Left lobe of liver (tissue), 2 donors: ENCODE measurements at places on chromosomes 3 and 15.

DNA sequence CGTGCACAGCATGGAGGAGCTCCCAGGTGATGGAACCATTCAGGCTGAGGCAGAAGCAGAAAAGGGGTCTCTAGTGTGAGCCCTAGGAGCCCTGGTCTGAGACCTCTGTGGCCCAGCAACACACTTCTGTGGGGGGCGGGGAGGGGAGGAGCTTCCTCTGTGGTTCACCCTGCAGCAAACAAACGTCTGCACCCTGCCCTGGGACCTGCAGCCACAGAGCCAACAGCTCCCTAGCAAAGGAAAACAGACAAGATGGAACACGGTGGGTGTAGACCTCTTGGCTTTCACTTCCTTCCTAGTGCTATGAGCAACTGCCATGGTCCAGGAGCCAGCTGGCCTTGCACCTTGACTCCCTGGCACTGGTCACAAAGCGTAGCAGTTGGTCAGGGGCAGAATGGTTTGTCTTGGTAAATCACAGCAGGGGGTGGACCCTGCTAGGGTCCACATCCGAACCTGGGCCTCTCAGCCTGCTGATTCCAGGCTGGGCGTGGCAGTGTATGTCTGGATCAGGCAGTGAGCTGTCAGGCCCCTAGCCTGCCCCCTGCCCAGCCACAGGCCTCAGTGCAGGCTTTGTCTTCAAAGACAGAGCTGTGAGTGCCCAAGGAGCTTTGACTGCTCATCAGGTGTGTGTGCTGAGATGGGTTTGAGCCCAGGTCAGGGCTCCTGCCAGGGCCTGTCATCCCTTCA lies 6.7 kb downstream of the AMIGO3 start:
- DNase-seq, result peak; percentile 45

DNA sequence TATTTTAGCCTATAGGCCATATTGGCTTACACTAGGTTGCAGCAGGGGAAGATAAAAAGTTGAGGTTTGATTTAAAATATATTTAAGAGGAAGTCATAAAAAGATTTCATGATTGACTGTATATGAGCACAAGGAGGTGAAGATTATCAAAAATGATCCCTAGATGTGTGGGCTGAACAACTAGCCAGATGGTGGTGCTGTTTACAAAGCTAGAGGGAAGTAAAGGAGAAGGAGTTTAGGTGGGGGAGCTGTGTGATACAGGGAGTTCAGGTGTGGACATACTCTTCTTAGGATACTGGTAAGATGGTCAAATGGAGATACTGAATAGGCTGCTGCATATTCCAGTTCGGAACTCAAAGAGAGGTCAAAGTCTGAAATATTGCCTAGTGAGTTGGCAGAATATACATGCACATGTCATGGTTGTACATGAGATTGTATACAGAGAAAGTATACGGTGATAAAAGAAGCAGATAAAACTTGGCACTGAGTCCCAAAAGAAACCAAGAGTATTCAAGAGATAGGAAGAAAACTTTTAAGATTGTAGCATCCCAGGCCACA lies 727.8 kb downstream of the NLGN1 start:
- no peak for DNase-seq

DNA sequence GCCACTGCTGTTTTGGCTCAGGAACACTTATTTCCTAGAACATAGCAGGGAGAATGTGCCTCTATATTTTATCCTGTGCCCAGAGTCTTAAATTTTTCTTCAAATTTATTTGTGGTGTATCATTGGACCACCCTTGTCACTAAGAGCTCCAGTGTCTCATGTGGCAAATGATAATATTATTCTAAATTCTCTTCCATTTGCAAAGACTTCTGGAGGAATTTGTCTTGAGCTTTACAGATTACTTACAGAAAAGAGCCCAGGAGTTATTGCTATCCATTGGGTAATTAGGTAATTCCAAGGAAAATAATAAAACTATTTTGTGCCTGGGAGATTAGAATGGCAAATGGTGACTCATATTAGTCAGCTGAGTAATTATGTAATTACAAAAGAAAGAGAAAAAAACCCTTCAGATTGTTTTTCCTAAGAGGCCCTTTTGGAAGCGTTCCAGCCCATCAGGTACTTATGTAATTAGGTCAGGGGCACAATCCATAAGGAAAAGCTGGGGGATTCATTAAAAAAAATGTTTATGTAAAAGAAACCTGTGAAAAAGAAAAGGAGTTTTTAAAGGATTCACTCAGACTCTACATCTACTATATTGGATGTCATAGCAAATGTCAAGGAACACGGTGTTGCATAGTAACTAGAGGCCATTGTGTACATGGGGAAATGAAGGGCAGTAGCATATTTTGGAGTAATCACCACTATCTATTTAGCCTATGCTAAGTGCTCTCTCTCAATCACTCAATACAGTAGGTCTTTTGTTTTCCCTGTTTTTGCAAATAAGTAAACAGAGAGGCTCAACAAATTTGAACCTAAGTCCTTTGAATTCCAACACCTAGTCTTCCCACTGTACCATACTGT lies 380.9 kb upstream of the RARB start:
- DNase-seq, result no peak

DNA sequence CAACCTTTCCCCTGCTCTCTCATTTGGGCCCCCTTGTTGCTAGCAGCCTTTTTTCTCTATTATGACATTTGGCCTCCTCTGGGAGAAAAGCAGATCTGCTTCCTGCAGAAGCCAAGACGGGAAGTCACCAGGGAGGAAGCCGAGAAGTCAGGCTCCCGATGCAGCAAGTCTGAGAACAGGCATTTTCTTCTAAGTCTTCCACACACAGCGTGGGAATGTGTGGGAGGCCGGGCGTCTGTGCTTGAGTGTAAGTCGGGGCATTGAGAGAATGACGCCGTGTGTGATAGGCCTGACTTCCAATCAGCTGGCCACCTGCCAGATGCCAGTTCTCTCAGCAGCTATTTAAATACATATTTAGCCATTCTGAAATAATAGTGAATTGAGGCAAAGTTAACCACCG lies 75.8 kb upstream of the FAM98B start:
- no peak for DNase-seq

- DNase-seq, result no peak
Observed at GRCh38 chr3:16311960-16312451, 47.0 kb downstream of the OXNAD1 start.

DNA sequence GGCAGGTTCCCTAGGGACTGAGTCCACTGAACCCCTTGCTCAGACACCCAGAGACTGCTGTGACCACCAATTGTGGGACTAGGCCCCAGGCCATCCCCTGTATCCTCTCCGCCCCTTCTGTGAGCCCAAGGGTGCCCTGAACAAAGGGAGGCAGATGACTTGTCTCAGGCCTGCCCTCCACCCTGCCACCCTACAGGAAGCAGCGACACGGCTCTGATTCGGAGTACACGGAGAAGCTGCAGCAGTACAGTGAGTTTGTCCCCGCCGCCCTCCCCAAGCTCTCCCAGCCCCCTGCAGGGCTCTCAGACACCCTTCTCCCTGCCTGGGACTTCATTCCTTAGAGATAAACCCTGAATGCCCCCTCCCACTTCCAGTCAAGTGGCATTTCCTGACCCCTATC lies 16.6 kb downstream of the EPHB3 start:
- DNase-seq, result no peak

DNA sequence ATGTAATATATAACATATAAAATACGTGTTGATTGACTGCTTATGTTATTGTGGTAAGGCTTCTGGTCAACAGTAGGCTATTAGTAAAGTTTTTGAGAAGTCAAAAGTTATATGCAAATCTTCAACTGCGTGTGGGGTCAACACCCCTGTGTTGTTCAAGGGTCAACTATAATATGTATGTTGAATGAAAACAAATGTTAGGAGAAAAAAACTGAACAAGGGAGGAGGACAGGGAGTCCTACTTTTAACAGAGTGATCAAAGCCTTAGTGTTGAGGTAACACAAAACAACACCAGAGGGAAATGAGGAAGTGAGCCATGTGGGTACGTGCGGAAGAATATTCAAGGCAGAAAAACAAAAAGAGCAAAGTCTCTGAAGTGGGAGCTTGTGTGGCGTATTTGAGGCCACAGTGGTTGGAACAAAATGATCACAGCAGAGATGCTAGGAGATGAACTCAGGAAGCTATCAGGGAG lies 62.5 kb downstream of the SFMBT1 start:
- DNase-seq, result no peak

DNA sequence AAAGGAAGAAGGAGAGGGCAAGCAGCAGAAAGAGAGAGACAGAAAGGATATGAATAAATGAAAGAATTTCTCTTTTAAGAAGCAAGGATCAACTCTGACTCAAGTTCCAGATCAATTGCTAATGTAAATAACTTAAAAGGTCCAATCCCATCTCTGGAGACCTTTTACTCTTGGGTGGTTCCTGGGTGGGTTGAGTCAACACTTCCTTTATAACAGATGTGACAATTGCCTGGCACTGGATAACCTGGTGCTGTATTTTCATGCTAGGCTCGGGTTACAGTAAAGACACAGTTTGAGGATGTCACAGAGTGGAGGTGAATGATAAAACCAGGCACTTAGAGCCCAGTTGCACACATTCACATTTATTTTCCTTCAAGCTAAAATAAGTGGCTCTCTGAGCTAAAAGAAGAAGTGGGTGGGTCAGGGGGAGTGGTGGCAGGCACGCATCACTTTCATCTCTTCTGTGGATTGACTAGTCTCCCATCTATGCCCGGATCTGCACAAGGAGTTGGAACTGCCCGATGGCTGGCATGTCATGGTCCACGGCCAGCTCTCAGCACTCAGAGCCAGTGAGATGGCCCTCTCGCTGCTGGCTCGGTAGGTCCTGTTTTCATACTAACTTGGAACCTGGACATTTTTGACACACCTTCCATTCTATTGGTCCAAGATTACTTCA lies 465.8 kb downstream of the FOXP1 start:
- DNase-seq, result no peak

DNA sequence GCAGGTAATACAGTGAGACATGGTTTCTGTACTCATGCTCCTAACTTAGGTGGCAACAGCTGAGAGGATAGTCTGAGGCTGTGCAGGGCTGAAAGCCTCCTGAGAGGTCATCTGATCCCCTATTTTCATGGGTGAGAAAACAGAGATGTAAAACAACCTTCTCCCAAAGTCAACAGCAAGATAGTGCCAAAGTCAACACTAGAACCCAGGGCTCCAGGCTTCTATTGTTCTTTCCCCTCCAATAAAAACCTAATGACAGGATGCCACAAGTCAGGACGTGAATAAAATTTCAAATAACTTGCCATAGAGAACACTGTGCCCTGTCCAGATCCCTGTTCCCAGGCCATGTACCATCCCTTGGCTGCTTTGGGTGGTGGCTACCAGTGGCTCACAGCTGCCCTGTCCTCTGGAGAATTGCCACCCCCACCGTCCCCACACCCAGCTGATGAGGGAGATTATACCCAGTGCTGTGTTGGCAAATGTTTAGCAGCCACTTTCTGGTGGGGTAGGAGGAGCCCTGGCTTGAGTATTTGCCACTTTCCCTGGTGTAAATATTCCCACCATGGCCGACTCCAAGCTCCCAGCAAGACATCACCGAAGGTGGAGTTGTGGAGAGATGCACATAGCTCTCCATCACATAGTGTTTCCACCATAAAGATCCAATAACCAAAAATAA lies 54.8 kb downstream of the SRGAP3 start:
- no peak for DNase-seq

GRCh38 chr15:25345943-25346342 lies 92.9 kb downstream of the UBE3A start:
- no peak for DNase-seq

GRCh38 chr3:116083683-116084082 lies 361.6 kb downstream of the LSAMP start:
- DNase-seq, result no peak

GRCh38 chr15:31360158-31360561 lies 33.5 kb downstream of the KLF13 start:
- no peak for DNase-seq

- DNase-seq, result peak; percentile 60
Observed at GRCh38 chr3:38137615-38138348, 679 bp upstream of the MYD88 start.

- no peak for DNase-seq
Observed at GRCh38 chr15:80831606-80832224, 52.5 kb downstream of the CEMIP start.

- DNase-seq, result no peak
Observed at GRCh38 chr15:98281130-98281529, 320.6 kb downstream of the ARRDC4 start.

- DNase-seq, result no peak
Observed at GRCh38 chr15:90822204-90822955, 46.0 kb upstream of the FURIN start.

DNA sequence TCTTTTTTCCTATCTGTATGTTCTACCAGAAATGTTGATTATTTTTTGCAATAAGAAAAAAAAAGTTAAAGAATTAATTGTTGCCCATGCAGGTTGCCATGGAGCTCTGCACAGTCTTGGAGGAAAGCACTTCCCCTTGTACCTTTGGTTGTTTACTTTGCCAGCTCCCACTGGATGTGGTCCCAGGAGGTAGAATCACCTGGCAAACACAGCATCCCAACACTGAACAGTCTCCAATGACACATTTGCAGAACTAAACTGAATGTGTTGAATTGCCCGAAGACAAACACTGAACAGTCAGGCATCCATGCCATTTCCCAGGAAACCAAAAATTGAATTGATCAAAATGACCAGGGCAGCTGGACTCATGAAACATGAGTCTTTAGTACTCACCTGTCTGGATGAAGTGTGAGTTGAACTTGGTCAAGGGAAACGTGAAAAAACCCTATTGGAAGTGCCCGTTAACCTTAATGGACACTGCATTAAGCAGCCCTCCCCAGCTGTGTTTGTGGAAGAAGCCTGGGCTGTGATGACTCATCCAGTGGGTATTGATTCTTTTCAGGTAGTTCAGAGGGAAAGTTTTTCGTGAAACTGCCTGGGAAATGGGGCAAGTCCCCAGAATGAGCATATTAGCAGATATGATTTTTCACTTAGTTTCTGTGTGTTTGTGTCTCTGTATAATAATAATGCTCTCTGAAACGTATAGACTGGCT lies 284.7 kb upstream of the STT3B start:
- DNase-seq, result no peak

DNA sequence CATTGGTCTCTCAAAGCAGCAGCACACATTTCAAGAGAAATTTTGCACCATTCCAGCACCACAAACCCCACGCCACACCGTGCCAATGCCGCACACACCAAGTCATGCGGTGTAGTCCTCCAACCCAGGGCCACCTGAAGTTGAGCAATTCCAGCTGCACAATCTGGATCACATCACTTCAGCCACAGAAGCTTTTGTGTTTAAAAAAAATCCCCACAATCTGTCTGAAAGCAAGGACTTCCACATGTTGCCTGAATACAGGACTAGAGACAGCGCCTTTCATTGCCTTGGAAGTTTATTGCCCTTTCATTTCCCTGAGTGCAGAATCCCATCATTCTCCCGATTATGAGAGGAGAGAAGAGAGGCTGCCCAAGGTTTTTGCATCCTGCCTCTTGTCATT lies 175.6 kb upstream of the BCL6 start:
- no peak for DNase-seq

- peak; percentile 90 for DNase-seq
Observed at GRCh38 chr3:171026597-171027293, at the start of gene SLC2A2. TSS of gene SLC2A2 (minus strand) at chr3:171026720. CDS start at chr3:171026670, 50 bp downstream.

- no peak for DNase-seq
Observed at GRCh38 chr3:172869368-172869771, 118.8 kb downstream of the ECT2 start.

GRCh38 chr3:16663854-16664712 lies 58.9 kb upstream of the DAZL start:
- no peak for DNase-seq

GRCh38 chr3:29486096-29486495 lies 205.2 kb downstream of the RBMS3 start:
- no peak for DNase-seq
